ENCODE measurements at places on chromosomes 5 and 9.

- peak; percentile 10 for DNase-seq
Measured at GRCh38 chr5:33964132-33964700, 20.3 kb downstream of the SLC45A2 start.

GRCh38 chr5:83482961-83483360 is 11.4 kb downstream of the VCAN start:
- DNase-seq, result no peak

GRCh38 chr9:131835151-131835910 is 95.5 kb upstream of the RAPGEF1 start:
- DNase-seq, result no peak

GRCh38 chr9:14766299-14766698 is 43.8 kb upstream of the CER1 start:
- peak; percentile 72 for DNase-seq

DNA sequence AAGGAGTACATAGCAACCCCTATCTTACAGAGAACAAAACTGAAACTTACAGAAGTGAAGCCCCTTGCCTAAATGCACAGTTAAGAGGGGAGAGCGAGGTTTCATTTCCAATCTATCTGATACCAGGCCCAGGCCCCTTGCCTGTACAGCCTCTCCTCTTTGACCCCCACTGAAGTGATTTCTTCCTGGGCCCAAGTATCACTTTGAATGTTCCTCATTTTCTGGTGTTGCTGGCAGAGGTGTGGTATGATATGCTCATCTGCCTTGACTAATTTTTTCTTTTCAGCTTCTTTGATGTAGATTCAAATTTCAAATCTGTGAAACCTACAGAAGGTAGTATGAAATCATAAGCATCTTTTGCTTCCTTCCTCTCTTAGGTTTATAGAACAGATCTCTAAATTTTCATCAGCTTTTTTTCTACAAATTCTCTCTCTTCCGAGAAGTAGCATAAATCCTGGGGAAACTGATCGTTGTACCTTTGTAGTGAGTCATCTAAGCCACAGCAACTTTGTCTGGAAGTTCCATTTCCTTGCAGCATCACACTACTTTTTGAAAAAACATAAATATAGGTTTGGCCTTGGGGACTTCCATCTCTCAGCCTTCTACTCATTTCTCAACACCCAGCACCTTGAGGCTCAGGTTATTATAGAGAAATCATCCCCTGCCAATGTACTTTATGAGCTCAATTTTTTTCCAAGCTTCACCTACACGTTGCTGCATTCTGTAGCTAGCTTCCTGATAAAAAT is 402.4 kb upstream of the PTGER4 start:
- no peak for DNase-seq

- DNase-seq, result no peak
Measured at GRCh38 chr9:7358876-7359275, 440.7 kb downstream of the DMAC1 start.

DNA sequence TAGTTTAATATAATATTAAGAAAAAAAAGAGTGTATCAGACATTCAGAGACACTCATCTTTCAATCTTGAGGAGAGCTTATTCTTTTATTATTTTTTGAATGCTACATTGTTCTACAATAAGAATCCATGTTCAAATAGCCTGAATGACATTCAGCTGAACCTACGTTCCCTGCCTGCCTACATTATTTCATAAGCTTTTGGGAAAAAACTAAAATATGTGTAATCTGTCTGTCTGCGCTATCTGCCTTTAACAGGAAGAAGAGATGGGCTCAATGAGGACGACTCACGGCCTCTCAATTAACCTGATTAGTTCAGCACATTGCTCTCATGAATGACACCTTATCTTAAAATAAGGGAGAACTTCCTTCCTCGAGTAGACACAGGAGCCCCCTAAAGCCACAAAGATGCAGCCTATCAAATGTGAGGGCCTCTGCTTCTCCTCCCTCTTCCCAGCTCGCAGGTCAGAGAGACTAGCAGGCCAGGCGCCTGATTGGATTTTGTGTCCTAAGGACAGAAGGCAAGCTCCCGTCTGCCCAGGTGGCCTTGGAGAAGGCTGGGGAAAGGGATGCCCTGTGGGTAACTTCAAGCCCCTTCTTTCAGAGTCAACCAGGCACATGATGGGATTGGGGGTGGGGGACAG is 37.8 kb downstream of the EBF1 start:
- DNase-seq, result no peak

DNA sequence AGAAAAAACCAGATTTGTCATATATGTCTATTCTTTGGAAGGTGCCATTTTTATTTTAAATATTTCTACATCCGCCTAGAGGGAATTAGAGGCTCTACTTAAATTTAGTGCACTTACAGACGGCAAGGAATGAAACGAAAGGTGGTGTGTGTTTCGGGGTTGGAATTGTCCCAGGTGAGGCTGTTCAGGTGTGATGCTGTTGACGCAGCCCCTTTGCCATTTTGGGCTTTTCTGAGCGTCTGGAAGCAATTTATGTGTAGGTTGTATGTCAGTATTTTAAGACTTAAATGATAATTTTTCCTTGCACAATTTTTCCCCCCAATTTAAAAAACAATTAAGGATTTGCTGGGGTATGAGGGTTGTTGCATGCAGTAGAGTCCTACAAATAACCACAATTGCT is 2.0 kb downstream of the TENT4A start:
- DNase-seq, result no peak

- DNase-seq, result peak; percentile 69
Measured at GRCh38 chr5:60287174-60287771, 393.7 kb upstream of the PDE4D start.

GRCh38 chr5:138833080-138833479 is 42.1 kb downstream of the LRRTM2 start:
- DNase-seq, result no peak

- no peak for DNase-seq
Measured at GRCh38 chr5:134445856-134446818, 34.5 kb upstream of the CDKN2AIPNL start.

GRCh38 chr5:141997358-141997960 is 15.4 kb downstream of the GNPDA1 start:
- no peak for DNase-seq
